NCI-H1105 (cell line): ENCODE measurements at places on chromosomes 13 and 19.

GRCh38 chr13:52158629-52159158 is 703 bp downstream of the NEK3 start:
- DNase-seq = no peak

GRCh38 chr13:56314765-56315164 is 826.0 kb upstream of the PRR20A start:
- no peak for DNase-seq

GRCh38 chr13:29436291-29436690 is 159.2 kb downstream of the SLC7A1 start:
- DNase-seq = no peak

- no peak for DNase-seq
These were observed 135.5 kb downstream of the IRS2 start for GRCh38 chr13:109650861-109651260.

- no peak for DNase-seq
These were observed 313.8 kb upstream of the SPRY2 start for GRCh38 chr13:80654638-80655249.

DNA sequence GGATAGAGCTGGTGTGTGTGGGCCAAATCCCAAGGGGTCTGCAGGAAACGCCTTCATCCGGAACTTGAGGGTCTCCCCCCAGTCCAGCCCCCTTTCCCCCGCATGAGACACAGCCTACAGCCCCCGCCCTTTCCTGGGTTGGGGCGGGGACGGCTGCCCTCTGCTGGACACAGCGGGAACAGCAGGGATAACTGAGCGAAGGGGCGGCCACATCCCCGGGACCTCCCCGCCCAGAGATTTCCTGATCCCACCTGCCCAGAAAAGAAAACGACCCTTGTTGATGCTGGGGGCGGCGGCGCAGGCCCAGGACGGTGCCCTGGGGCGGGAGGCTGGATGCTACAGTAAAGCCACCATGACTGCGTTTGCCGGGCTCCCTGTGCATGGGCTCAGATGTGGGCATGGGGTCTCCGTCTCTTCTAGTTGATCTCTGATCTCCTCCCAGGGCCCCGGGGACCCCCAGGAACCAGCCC is 14.2 kb downstream of the ONECUT3 start:
- DNase-seq = no peak
